Epithelial cell of alveolus of lung (primary cell): ENCODE measurements at places on chromosomes 5 and 9. TPM values are rescaled to one million over a fixed set of nuclear protein-coding genes. Genes with fewer than 3 reads are reported as not detected.

Gene SPINK4
- total RNA-seq: not detected in 2 replicates

Gene DAB2
- 23.0 and 44.8 TPM in 2 replicates for total RNA-seq

Gene ANKRD34B
- total RNA-seq: 0.13 TPM in 1 of 2 replicates, not detected in the other

Gene TAF11L5
- not detected in 2 replicates for total RNA-seq

Gene N4BP3
- 1.6 and 2.8 TPM in 2 replicates for total RNA-seq

Gene BNIP1
- 21.6 and 22.8 TPM in 2 replicates for total RNA-seq

Gene CD274
- total RNA-seq: 2.5 and 3.7 TPM in 2 replicates

Gene ABO
- not detected in 2 replicates for total RNA-seq
